Caco-2 (cell line): ENCODE measurements at places on chromosomes 12 and 14. TPM values are rescaled to one million over a fixed set of nuclear protein-coding genes. Genes with fewer than 3 reads are reported as not detected.

DNA sequence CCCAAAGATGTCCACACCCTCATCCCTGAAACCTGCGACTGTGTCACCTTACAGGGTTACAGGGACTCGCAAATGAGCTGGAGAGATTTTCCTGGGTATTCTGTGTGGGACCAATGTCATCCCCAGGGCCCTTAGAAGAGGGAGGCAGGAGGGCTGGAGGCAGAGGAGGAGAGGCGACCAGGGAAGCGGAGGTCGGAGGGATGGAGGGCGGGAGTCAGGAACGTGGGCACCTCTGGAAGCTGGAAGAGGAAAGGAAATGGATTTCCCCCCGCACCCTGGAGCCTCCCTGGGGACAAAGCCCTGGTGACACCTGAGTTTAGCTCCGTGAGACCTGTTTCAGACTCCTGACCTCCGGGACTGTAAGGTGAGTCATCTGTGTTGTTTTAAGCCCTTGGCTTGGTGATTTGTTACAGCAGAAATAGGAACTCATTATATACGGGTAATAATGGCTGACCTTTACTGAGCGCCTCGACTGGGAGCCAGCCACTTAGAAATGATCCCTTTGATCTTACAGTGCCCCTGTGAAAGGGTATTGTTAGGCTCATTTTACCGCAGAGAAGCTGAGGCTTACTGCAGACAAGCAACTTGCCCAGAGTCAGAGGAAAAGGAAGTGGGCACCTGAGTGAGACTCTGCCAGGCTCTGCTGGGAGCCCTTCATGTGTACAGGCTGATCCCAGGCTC, 29.3 kb upstream of the FZD10 start:
- DNase-seq, result no peak

- no peak for DNase-seq
Observed at GRCh38 chr14:24366413-24366720, 1.6 kb upstream of the NFATC4 start.

GRCh38 chr12:13097491-13098011, 5.9 kb downstream of the GSG1 start:
- no peak for DNase-seq

DNA sequence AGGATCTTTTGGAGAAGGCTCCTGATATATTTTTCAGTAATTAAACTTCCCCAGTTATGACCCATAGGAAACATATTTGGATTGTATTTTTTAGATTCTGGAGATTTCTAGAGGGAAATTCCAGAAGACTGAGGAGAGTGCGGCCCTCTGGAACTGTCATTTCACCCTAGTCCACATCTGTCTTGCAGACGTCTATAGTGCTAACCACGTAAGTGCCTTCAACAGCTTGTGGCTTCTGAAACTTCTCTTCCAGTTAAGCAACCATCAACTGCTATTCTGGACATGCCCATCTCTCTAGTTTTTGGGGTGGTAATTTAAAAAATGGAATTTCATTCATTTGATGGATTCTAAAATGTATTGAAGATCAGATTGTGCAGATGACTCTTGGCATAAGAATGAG, 1098.8 kb downstream of the TMEM121 start:
- DNase-seq, result no peak

DNA sequence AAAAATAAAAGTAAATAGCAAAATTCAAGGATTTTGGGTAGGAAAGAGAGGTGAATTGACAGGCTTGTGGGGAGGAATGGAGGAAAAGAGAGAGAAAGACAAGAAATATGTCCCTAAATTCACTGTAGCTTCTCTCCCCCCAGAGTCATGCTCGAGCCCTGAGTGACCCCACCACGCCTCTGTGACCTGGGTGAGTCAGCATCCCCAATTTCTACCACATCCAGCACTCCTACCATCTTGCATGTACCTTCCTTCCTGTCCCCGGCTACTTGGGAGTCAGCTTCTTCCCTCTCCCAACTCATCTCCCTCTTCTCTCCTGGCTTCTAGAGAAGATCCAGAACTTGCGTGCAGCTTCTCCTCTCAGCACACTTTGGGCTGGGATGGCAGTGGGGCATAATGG, 9.8 kb downstream of the ZNF219 start:
- DNase-seq, result no peak

- DNase-seq, result no peak
Observed at GRCh38 chr14:58740379-58740935, 102.7 kb downstream of the DACT1 start.

- no peak for DNase-seq
Observed at GRCh38 chr12:116695464-116695725, 42.5 kb downstream of the SPRING1 start.

DNA sequence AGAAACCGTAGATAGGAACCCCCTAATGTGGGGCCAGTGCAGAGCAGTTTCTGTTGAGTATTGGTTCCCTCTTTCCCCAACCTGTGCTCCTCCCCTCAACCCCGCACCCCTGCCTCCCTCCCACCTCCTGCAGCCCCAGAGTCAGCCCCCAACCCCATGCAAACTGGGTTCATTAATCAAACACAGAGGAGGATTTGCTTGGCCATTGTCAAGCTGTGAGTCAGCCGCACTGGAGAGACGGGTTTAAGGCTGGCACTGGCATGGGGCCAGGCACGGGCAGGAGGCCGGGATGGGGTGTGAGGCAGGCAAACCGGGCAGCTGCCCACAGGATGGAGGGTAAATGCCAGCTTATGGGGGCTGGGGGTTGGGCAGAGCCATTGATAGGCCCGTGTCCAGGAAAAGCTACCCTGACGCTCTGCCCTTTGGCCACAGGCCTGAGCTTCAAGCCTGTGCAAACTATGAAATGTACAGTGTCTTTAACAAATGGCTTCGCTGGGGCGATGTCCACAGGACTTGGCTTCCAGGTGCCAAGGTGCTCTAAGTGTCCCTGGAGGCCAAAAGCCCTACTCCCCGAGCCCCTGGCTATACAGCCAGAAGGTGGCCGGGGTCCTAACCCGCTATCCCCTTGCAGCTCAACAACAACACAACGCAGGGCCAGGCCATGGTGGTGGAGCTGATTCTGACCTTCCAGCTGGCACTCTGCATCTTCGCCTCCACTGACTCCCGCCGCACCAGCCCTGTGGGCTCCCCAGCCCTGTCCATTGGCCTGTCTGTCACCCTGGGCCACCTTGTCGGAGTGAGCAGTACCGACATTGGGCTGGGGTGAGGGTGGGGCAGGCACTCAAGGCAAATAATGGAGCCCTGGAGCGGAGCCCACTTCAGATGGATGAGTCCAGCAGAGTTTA, 1.4 kb downstream of the AQP5 start:
- DNase-seq, result no peak

USP44 gene
- 0.14 and 0.19 TPM in 2 replicates for total RNA-seq

DNA sequence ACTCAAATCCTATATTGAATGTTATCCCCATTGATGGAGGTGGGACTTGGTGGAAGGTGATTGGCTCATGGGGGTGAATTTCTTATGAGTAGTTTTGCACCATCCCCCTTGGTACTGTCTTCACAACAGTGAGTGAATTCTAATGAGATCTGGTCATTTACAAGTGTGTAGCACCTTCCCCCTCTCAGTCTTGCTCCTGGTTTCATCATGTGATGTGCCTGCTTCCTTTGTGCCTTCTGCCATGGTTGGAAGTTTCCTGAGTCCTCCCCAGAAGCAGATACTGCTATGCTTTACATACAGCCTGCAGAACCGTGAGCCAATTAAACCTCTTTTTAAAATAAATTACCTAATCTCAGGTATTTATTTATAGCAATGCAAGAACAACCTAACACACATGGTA, 302.4 kb upstream of the KITLG start:
- DNase-seq, result no peak

RNF212B gene
- total RNA-seq, result not detected in 2 replicates

GRCh38 chr12:32860192-32860591, 36.4 kb downstream of the PKP2 start:
- DNase-seq, result no peak

DNA sequence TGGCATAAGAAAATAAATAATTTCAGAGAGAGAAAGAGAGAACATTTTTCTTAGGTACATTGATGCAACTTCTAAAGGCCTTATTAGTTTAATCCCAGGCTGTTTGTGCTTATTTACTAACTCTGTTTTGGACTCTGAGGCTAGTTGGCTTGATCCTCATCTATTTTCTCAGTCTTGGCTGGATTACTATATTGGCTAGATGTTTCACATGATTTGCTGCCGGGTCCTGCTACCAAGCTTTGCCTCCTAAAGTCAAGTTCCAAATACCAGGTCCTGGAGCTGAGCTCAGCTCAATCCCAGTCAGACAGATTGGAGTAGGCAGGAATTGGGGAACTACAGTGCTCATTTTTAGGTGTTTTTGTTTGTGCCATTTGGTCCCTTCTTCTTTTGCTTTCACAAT, 340.8 kb downstream of the BCAT1 start:
- DNase-seq, result no peak

TOMM20L gene
- total RNA-seq, result 1.2 and 1.7 TPM in 2 replicates

NOVA1 gene
- total RNA-seq, result not detected in 2 replicates

DNA sequence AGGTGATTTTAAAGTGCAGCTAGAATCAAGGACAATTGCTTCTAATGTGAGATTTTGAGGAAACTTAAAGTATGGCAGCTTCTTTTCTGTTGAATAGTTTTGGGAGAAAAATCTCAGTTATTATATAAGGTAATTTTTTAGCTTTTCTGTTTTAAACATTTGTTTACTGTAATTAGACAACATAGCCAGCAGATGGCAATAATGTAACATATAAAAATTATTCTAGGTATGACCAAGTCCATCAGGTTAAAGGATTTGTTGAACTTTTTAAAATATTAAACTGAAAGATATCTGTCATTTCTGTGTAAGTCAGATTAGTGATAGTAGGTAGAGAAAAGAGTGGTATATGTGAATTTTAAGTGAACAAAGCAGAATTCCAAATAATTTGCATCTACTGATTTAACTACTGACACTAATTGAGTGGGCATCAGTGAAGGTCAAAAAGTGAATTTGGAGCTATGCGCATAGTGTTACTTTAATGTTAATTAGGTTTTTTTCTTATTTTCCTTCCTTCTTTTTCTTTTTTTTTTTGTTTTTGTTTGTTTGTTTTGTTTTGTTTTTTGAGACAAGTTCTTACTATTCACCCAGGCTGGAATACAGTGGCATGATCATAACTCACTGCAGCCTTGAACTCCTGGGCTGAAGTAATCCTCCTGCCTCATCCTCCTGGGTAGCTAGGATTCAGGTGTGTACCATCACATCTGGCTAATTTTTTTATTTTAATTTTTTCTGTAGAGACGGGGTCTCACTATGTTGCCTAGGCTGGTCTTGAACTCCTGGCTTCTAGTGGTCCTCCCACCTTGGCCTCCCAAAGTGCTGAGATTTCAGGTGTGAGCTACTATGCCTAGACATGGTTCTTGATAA, 18.6 kb downstream of the PRORP start:
- DNase-seq, result no peak

DNA sequence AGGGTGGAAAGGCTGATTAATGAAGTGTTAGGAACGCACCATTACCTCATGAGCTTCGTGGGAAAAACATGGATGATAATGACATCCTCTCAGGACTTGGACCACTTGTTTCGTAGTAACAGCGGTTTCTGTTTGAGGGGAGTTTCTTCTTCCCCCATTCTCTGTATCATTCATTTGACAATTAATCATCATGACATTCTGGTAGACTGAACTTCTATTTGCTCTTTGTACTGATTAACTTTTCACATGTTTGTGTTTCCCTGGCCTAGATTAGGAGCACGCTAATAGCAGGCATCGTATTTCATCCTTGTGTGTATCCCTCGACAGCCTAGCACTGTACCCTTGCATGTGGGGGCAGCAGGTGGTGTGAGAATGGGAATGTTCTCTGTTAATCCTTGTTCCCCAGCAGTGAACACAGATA, 8.0 kb downstream of the LRRC74A start:
- peak; percentile 54 for DNase-seq

DNA sequence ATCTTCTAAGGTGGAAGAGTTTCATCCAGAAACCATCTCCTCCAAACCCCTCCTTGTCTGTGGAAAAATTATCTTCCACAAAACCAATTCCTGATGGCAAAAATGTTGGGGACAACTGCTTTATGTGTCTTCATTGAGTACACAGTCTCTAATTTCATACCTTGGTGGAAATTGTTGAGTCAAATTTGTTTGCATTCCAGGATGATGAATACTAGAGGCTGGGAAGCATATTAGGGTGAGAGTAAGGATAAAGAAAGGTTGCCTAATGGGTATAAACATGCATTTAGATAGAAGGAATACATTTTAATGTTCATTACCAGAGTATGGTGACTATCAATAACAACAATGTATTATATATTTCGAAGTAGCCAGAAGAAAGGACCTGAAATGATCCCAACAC, 98.2 kb downstream of the C12orf42 start:
- DNase-seq, result no peak

GRCh38 chr14:69088586-69088985, 64.3 kb downstream of the DCAF5 start:
- DNase-seq, result no peak

ASIC1 gene
- 15.6 and 17.8 TPM in 2 replicates for total RNA-seq

GRCh38 chr14:90656973-90657372, 159.3 kb downstream of the TTC7B start:
- no peak for DNase-seq

DNA sequence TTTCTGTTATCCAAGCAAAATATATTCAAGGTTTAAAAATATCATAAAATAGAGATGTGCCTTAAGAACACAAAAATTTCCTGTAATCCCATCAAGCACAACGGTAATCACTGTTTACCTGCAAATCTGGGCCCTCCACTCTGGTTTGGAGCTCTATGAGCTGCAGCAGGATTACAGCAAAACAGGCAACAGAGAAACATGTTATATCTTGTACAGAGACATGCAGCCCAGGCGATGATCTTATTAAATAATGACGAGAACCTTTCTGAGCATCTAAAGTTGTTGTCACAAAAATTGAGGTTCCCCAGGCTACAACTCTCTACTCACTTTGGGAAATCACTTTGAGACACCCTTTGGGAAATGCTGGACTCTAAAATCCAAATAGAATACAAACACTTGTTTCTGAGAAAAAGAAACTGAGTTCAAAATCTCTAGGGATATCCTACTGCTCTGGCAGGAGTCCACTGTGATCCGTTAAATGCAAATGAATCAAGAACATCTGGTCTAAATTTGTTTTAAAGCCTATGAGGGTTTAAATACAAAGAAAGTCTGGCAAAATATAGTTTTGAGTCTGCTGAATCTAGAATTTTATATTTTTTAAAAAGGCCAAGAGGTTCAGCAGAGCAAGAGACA, 36.3 kb downstream of the STON2 start:
- no peak for DNase-seq

- DNase-seq, result no peak
Observed at GRCh38 chr12:70985850-70986249, 65.3 kb upstream of the PTPRR start.

AKAP5 gene
- total RNA-seq, result 15.0 and 15.9 TPM in 2 replicates

WIF1 gene
- total RNA-seq, result not detected in 2 replicates

DNA sequence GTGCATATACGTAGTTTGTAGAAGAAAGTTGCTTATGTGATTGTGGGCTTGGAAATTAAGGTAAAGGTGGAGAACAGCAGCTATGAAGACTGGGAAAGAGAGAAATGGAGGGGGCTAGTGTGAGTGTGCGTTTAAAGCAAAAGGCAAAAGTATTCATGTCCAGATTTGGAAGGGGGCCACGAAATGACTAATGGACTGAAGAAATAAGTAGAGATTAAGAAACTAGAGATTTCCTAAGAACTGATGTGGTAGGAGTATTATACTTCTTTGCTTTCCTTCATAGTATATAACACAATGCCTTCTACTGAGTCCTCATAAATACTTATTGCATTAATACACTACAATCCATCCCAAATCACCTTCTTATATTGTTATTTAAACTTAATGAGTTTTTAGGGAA, 298.6 kb upstream of the NOVA1 start:
- no peak for DNase-seq
